ENCODE measurements at places on chromosomes 3 and 15. TPM values are rescaled to one million over a fixed set of nuclear protein-coding genes. Genes with fewer than 3 reads are reported as not detected.

CCDC13 gene
- 0.79 TPM for total RNA-seq

SELENOK gene
- 19.7 TPM for total RNA-seq

NDN gene
- total RNA-seq: not detected

VGLL3 gene
- 8.5 TPM for total RNA-seq

NMNAT3 gene
- 1.2 TPM for total RNA-seq

SEMA3G gene
- 0.04 TPM for total RNA-seq
